ENCODE measurements at places on chromosomes 2 and 18.

GRCh38 chr2:18129348-18129747, 250.9 kb downstream of the KCNS3 start:
- DNase-seq = no peak

- no peak for DNase-seq
Measured at GRCh38 chr2:204477358-204477950, 67.8 kb upstream of the PARD3B start.

GRCh38 chr2:47034973-47035609, 119.5 kb upstream of the MCFD2 start:
- no peak for DNase-seq

DNA sequence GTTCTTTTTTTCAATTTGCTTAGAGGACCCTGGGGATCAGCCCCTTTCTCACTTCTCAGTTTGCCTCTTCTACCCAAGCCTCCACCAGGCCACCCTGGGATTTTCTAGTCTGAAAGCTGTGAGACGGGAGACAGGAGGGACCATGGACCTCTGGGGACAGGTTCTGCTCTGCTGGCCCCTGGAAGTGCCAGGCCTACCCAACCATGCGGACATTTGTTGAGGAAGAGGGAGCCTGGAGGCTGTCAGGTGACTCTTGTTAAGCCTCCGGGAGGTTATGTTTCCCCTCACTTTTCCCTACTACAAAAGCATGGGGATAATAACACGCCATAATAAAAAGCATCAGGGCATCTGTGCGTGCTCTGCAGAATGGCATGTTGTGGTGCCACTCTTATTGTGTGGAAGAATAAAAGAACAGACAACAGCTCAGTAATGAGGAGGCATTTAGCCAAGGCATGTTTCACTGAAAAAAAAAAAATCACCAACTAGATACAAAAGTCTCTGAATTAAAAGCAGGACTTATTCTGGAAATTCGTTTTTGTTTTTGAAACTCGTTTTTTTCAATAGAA, 48.3 kb upstream of the PLA2R1 start:
- DNase-seq = no peak

- DNase-seq = no peak
Measured at GRCh38 chr2:20048488-20049448, 2.7 kb downstream of the LAPTM4A start.

- no peak for DNase-seq
Measured at GRCh38 chr2:66691031-66691965, 256.4 kb downstream of the MEIS1 start.

GRCh38 chr2:205022841-205023240, 477.6 kb downstream of the PARD3B start:
- no peak for DNase-seq

DNA sequence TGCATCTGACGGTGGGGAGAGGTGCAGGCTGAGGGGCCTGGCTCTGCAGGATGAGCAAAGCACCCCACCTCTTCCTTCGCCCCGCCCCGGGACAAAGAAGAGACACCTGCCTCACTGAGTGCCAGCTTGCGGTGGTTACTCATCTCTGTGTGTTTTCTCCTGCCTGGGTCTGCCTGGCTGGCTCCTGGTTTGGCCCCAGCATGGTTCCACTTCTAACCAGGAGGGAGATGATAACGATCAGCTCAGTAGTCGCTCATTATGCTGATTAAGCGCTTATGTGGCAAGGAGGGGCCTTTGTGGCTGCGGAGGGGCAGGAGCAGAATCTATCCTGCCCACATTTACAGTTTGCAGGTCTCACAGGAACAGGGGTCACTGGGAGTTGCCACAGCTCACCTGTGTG, 68.7 kb upstream of the EDAR start:
- no peak for DNase-seq

- DNase-seq = no peak
Measured at GRCh38 chr2:105760191-105760590, 15.5 kb downstream of the NCK2 start.

DNA sequence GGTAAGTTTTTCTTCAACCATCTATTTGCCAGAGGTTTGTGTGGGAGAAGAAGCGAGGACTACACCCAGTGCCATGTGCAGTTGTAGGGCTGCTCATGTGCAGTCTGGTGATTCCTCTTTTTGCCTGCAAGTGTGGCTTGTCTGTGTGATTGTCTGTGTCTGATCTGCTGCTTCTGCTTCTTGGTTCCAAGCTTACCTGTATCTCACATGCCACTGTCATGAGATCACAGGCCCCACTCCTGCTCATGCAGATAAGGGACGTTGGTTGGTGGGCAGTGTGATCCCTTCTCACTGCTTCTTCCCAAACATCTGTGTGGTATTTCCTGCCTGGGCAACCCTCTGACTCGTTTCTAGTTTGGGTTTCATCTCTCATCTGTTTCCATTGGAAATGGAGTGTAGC, 27.1 kb downstream of the RRM2 start:
- no peak for DNase-seq

DNA sequence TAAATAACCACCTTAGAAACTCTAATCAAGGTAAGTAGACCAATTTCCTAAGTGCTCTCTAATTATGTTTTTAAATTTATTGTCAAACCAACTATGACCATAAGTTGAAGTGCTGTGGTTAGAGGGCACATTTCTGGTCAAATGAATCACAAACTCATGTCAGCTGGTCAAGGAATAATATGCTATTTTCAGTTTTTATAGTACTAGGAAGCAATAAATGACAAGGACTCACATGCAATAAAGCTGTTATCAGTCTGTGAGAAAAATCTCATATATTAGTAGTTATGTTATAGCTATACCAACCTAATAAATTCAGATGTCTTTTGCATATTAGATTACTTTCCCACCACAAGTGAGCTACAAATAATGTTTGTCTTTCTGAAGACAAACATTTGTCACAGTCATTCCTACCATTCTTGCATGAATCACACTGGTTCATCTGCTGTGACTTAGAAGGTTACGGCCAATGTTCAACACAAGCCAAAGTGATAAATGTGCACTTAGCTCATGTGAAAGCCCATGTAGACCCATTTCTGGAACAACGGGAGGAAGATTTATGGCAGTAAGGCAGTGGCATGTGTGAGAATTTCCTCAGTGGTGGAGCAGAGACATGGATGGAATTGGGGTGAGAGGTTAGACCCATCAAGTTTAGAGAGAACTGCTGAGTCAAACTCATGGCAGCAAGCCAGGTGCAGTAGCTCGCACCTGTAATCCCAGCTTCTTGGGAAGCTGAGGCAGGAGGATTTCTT, 27.4 kb upstream of the CCNYL1 start:
- DNase-seq = no peak

GRCh38 chr18:13562494-13563029, 163.8 kb downstream of the FAM210A start:
- no peak for DNase-seq

GRCh38 chr2:98548920-98549818, 59.1 kb downstream of the COA5 start:
- DNase-seq = no peak

GRCh38 chr2:201167546-201167945, 15.4 kb upstream of the CASP10 start:
- no peak for DNase-seq

DNA sequence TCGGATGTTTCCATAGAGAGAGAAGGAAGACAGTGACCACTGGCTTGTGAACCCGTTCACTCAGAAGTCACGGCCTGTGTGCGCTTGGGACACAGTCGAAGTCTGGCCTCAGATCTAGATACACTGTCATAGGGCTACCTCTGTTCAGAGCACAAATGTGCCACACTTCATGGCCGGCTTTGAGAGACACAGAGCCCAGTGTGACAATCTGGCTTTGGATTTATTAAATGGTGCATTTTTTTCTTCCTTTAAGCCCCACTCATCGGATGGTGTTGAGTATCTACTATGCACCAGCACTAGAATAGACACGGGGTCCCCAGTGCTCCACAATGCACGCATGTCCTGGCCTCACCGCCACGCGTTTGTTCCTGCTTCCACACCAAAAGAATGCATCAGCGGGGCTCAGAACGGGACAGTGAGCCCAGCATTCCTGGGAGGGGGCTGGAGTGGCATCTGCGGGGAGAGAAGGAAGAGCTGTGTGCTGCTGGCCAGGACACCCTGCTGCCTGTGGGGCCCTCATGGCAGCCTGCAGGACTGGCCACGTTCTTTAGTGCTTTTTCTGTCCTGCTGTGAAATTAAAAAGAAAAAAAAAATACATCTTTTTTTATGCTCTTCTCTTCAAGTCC, 738.9 kb upstream of the SALL3 start:
- no peak for DNase-seq

DNA sequence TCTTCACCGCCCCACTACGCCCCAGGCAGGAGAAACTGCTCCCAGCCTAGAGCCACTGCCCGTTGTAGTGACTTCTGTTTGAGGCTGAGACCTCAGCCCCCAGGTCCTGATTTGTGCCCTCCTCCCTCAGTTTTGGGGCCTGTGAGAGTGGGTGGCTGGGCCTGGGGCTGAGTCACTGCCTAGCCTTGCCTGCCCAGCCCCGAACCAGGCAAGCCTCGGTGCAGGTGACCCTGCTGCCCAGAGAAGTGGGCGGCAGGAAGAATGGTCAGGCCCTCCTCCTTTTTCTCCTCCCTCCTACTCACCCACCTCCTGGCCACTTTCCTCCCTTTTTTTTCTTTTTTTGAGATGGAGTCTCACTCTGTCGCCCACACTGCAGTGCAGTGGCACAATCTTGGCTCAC, 66.6 kb downstream of the ZFP36L2 start:
- no peak for DNase-seq

- no peak for DNase-seq
Measured at GRCh38 chr2:9809448-9810088, 33.7 kb upstream of the TAF1B start.

DNA sequence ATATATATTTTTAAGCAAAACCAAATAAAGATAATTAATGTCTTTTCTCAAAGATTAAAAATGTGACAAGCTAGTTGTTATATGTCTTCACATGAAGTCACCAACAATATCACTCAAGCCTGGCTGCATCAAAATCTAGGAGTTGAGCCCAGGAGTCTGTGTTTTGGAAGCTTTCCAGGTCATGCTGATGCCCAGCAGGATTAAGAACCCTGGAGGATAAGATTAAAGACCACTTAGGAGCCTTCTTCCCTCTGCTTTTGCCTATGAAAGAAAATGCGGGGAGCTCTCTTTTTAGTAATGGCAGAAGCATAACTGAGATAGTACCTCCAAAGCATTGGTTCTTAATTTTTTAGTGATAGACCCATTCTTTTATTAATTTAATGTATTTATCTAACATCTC, 157.4 kb downstream of the ASXL3 start:
- no peak for DNase-seq

- no peak for DNase-seq
Measured at GRCh38 chr18:35463050-35463449, 34.7 kb downstream of the INO80C start.

GRCh38 chr18:74266161-74266560, 25.6 kb downstream of the CYB5A start:
- DNase-seq = no peak

GRCh38 chr18:12803069-12803936, 80.7 kb downstream of the PTPN2 start:
- DNase-seq = no peak

- no peak for DNase-seq
Measured at GRCh38 chr2:217919781-217920351, 82.9 kb downstream of the TNS1 start.

DNA sequence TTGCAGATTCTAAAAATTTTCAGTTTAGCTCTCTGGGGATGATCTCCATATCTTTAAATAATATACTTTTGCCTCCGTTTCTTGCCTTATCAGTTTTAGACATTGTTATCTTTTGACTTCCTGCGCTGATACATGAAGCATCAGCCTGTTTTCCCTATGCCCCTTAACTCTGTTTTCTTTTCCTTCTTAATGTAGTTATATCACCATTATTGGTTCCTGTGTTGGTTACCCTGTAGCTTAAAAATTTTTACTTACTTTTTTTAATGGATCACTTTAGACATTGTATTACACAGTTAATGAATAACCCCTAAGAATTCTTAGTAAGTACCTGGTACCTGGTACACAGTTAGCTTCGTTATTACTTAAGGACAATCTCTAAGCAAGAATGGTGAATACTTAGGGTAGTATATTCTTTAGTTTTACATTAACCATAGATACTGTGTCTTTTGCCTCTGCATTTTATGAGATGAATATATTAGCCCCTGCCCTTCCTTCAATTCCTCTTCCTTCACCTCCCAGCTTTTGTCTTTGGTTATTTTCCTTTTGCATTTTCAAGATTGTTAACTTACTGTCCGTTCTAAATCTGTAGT, 40.9 kb downstream of the BABAM2 start:
- DNase-seq = no peak

DNA sequence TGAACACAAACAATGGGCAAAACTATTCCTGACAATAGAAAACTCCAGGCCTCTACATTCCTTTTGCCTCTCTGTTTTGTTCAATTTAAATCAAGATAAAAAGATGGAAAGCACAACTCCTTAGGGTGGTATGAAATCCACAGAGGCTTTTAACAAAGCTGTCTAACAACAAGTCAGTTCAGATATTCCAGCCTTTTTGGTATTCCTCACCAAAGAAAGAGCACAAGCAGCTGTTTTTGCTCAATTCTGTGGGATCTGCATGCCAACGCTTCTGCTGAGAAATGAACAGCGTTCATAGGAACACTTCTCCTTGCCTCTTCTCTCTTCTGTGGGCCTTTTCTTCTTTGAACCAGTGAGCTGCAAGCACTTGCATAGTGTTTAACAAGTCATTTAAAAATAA, 411.6 kb upstream of the TCF4 start:
- no peak for DNase-seq

- no peak for DNase-seq
Measured at GRCh38 chr18:22043837-22044236, 125.6 kb upstream of the GATA6 start.

- no peak for DNase-seq
Measured at GRCh38 chr18:33802955-33803354, 224.9 kb downstream of the ASXL3 start.

DNA sequence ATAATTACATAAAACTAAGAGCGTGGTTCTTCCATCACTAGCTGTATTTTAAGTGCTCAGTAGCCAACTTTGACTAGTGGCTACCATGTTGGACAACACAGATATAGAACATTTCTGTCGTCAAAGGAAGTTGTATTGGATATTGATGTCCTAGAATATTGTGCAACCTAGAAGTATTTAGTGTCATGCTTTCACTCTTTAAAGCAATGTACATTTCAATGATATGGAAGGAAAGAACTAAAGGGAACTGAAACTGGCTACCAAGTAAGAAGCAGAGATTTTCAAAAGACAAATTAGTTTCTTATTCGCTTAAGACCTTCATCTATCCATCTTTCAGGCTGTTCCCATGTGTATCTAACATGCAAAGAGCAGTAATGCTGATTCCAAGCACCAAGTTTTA, 85.4 kb upstream of the EML6 start:
- DNase-seq = no peak

GRCh38 chr2:182667315-182667695, 48.8 kb upstream of the DNAJC10 start:
- no peak for DNase-seq

GRCh38 chr18:24270937-24271380, 126.7 kb downstream of the OSBPL1A start:
- DNase-seq = no peak

Data from CD4-positive, alpha-beta T cell treated with Interleukin-6 at 100 ng/mL for 8 hours (primary cell).